ENCODE measurements at places on chromosomes 16 and 17.
A peak's percentile ranks its signal among the peaks of the same experiment; 100 is the strongest.

DNA sequence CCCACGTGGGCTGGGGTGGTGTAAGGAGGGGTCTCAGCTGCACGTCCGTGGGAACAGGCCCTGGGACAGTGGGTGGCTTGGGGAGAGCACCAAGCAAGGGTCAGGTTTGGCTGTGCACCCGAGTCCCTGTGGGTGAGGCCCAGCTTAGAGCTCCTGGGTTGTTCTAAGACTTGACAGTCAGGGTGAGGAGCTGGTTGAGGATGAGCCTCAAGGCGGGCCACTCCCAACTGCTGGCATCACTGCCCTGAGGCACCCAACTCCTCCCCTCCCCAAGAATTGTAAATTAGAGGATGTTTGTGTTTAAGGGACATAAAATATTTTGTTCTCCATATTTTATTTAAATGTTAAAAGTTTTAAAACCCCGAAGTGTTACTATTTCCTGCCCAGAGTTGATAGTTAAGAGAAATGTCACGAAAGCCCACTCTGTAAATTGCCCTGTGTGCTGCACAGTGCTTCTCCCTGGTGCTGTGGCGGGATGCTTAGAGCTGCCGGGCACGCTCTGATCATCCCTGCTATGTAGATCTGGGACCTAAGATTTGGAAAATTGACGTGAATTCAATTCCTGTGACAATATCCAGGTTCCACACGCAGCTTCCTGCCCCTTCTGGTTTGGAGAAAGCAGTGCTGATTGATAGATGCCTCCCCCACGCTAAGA is 15.9 kb downstream of the ZC3H18 start:
- DNase-seq = no peak

DNA sequence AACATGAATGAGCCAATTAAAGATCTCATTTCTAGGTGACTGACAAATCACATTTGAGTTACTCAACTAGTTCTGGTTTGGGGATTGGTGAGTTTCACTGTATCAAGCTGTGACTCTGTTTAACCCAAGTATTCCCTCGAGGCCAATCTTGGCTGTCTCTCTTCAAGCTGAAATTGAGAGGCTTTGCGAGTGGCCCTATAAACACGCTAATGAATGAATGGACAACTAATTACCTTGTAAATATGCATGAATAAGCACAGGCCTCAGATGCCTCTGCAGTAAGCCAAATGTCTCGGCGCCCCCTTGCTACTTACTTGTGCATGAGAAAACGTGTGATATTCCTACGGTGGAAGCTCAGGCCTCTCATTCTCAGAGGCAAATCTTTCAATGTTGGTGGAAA is 450.3 kb upstream of the PSMD7 start:
- DNase-seq = no peak

GRCh38 chr17:68450801-68451200 is 6.5 kb downstream of the WIPI1 start:
- no peak for DNase-seq

GRCh38 chr17:44038604-44039011 is 23.8 kb upstream of the TMEM101 start:
- DNase-seq = no peak

DNA sequence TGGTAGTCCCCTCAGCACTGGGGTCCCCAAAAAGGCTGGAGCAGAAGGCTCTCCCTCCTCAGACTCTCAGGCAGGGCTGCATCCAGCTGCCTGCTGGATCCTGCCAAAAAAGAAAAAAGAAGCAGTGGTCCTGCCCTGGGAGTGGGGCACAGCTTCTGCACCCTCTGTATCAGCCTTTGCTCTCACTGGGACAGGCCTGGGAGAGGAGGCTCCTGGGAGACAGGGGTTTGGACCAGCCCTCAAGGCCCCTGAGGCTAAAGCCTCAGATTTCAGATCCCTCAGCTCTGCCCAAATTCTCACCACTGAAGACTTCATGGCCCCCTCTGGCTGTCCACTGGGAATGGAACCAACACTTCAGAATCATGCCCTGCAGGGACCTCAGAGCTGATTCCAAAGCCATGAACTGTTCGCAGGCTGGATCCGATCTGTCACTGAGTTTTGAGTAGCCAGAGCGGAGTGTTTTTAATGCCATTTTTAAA is 96.9 kb downstream of the C16orf78 start:
- DNase-seq = peak; percentile 74

DNA sequence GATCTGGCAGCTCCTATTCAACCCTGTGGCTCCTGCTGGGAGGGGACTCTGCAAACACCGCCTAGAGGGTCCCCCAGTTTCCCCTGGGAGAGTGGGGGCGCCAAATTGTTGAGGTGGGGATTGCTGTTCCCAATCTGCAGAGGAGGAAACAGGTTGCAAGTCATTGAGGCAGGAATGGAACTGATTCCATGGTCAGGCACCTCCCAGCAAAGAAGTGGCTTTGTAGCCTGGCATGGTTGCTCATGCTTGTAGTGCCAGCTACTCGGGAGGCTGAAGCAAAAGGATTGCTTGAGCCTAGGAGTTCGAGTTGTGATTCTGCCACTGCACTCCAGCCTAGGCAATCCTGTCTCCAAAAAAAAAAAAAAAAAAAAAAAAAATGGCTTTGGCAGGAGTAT is 198 bp upstream of the PYDC1 start:
- DNase-seq = no peak
